ENCODE measurements at places on chromosomes 2 and 18. TPM values are rescaled to one million over a fixed set of nuclear protein-coding genes. Genes with fewer than 3 reads are reported as not detected.

- DNase-seq: no peak
Observed at GRCh38 chr2:115414466-115414865, 972.0 kb downstream of the DPP10 start.

GRCh38 chr2:31828891-31829290 is 181.9 kb downstream of the MEMO1 start:
- no peak for DNase-seq

GRCh38 chr2:44940732-44941464 is 604 bp upstream of the SIX3 start:
- no peak for DNase-seq

- no peak for DNase-seq
Observed at GRCh38 chr2:215967590-215968378, 45.6 kb downstream of the MREG start.

DNA sequence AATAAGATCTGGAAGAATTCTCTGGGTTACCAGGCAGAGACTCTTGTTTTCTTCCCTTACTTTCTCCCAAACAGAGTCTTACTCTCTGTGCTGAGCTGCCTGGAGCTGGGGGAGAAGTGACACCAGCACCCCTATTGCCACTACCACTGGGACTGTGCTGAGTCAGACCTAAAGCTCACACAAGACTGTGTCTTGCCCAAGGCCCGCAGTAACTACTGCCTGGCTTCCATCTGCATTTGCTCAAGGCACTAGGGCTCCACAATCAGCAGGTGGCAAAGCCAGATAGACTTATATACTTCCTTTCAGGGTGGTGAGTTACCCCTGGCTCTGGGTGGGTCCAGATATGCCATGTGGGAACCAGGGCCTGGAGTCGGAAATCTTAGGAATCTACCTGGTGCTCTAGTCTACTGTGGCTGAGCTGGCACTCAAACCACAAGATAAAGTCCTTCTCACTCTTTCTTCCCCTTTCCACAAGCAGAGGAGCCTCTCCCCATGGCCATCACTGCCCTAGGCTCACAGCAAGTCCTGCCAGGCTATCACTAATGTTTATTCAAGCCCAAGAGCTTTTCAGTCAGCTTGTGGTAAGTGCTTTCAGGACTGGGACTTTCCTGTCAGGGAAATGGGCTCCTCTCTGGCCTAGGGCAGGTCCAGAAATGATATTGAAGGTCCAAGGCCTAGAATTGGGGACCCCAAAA is 27.6 kb upstream of the SERPINB2 start:
- DNase-seq: no peak

DNA sequence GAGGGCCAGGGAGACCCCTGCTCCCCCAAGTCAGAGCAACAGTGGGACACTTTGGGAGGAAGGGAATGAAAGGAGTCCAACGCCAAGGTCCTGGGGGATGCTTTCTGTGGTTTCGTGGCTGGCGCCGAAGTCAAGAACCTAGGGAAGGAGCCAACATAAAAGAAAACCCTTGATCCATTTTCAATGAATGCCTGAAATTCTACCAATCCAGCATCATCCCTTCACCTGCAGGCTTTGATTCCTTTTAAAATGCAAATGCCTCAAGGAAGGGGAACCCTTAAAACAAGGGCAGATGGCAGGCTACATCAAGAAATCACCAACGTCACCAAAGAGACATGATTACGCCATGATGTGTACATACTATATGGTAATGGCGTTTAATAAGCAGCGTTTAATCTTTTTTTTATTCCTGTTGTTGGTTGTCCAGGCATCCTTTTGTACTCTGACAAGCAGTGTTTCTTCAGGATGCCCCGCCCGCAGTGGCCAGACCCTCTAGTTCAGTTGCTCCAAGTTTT is 123.3 kb upstream of the SLC1A4 start:
- DNase-seq: no peak

DNA sequence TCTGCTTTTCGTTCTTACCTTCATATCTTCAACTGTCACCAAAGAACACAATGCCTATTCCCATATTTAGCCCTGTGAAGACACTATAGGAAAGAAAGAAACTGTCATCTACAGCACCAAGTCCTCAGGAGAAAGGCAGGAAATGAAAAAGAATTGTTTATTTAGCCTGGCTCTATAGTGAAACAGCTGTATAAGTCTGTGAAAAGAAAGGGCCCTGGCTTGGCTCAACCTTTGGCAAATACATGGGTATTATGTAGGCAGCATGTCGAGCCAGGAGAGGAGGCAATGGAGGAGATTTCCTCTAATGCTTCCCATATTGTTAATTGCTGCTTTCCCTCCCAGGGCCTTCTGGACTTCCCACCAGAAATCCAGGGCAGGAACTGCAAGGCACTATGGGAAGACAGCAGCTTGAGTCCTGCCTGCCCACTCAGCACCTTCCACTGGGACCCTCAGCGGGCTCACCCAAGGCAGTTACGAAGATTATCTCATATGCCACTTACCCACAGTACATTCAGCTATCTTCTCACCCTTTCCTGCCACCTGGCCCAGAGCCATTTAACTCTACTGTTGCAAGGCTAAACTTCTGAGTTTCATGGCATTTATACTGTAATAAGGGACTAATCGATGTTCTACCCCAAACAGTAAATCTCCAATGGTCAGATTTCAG is 30.1 kb downstream of the SLC8A1 start:
- DNase-seq: no peak

DNA sequence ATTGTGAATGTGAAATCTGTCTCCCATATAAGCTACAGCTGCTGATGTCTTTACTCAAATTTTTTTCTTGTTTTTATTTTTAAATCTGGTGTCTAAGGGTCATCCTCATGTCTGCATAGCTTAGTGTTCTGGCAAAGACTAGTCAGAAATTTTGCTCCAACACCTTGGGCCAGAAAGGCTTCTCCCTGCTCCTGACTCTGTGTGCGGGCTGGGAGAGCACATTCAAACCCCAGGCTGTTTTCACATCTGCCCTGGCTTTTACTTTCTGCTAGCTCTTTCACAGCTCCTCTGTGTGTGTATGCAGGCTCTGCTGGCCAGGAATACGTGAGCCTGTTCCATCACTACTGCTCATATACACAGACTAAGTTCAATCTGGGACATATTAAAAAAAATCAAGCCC is 102.9 kb upstream of the RIOK3 start:
- DNase-seq: no peak

- no peak for DNase-seq
Observed at GRCh38 chr2:222933458-222933857, 72.6 kb downstream of the ACSL3 start.

DNA sequence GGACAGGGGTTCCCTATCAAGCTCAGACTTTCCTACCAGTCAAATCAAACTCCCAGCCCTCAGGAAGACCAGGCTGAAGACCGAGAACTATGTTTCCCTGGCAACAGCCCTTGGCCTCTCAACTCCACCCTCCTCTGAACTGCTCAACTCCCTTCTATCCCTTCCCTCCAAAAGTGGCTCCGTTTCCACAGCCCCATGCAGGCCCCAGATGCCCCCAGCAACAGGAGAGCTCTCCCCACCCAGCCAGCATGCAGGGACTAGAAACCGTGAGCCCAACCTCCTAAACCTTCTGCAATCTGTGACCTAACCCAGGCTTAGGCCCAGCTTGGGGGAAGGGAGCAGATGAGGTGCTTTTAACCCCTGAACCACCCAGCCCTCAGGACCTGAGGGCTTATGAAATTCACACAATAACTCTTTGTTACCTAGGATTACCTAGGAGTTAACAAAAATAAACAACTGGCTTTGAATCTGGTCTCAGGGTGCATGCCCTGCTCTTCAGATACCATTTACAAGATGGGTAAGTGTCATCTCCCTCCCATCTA is 87.2 kb downstream of the BCL11A start:
- no peak for DNase-seq

- DNase-seq: no peak
Observed at GRCh38 chr2:200065477-200065876, 110.1 kb downstream of the MAIP1 start.

The CCDC68 gene
- total RNA-seq: 54.3 TPM

The ST8SIA3 gene
- 2.0 TPM for total RNA-seq

The THAP4 gene
- 67.3 TPM for total RNA-seq

The TSN gene
- 47.3 TPM for total RNA-seq

The TGFA gene
- 24.7 TPM for total RNA-seq

The SAG gene
- not detected for total RNA-seq

The KLF11 gene
- total RNA-seq: 5.9 TPM

All from mucosa of descending colon (tissue), 3 donors.